Peyer's patch (tissue), 4 donors: ENCODE measurements at places on chromosomes 13 and 19. TPM values are rescaled to one million over a fixed set of nuclear protein-coding genes. Genes with fewer than 3 reads are reported as not detected.

The IZUMO4 gene
- total RNA-seq: 1.3 TPM

- no peak for DNase-seq
Measured at GRCh38 chr19:11598103-11598483, 810 bp downstream of the ZNF627 start.

DNA sequence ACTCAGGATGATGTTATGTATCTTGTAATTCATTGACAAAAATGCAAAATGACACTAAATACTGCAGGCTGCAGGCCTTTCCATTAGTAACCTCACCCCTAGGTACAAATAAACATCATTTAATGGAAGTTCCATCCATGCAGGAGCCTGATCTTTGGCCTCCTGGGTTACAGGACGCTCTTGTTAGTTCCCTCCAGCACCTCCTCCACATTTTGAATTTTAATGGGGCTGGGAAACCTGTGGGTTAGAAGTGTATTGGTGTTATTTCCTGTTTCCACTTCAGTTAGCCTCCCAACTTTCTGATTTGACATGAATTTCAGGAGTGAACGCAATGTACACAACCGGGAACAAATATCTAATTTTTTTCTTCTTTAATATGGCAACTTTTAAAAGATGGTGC lies 237.1 kb upstream of the ARGLU1 start:
- DNase-seq: no peak

GRCh38 chr13:111458001-111458531 lies 137.6 kb downstream of the TEX29 start:
- DNase-seq: no peak

DNA sequence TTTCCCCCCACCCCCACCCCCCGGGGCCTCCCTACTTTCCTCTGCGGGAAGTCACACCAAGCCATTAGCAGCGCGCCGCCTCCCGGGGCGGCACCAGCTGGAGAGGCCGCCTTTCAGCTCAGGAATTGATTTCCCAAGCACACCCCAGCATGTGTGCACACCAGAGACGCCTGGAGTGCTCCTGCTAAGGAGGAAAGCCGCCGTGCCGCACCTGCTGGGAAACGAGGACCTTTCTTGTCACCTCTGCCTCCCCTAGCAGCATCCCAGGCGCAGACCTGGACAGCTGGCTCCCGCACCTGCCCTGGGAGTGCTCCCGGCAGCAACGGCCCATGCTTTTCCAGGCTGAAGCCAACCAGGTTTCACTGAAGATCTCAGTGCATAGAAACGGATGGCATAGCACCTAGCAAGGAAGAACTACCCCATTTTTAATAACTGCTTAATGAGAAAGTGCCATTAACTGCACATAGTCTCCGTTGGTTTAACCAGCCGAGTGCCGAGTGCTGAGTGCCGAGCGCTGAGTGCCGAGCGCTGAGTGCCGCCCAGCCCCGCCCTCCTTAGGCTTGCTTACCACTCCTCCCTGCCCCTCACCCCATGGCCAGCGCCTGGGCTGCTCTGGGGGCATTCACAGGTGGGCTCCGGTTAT lies 165.0 kb downstream of the USP12 start:
- DNase-seq: peak; percentile 63

- DNase-seq: no peak
Measured at GRCh38 chr13:112356190-112356589, 20.0 kb upstream of the SPACA7 start.

The EDNRB gene
- total RNA-seq: 7.7 TPM

The PRPF31 gene
- total RNA-seq: 42.8 TPM
